ENCODE measurements at places on chromosomes 4 and X. TPM values are rescaled to one million over a fixed set of nuclear protein-coding genes. Genes with fewer than 3 reads are reported as not detected.
A peak's percentile ranks its signal among the peaks of the same experiment; 100 is the strongest.

SH2D1A gene
- 0.16 TPM for polyA plus RNA-seq

CLDN34 gene
- polyA plus RNA-seq, result not detected

SULT1E1 gene
- polyA plus RNA-seq, result 0.11 TPM

C4orf36 gene
- polyA plus RNA-seq, result 0.18 TPM

SLC10A4 gene
- 0.09 TPM for polyA plus RNA-seq

MMRN1 gene
- 3.8 TPM for polyA plus RNA-seq

UGDH gene
- 5.1 TPM for polyA plus RNA-seq

NAA11 gene
- not detected for polyA plus RNA-seq

FAM47A gene
- not detected for polyA plus RNA-seq

SSX4 gene
- not detected for polyA plus RNA-seq

DNA sequence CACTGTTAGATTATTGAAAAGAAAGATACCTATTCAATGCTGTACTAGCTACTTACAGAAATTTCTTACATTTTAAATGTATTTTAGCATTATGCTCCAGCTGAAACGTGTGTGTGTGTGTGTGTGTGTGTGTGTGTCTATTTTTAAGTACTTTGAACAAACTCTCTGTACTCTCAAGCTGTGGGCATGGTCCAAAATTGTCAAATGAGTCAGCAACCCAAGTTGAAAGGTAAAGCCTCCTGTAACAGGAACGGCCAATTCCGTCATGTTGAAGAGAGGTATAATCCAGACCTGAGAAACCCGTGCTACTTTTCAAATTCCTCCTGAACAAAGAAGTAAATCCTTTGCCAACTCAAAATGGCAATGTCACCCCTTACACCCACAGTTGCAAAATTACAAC, 20.5 kb downstream of the MAOB start:
- no peak for DNase-seq

GRCh38 chr4:110055158-110055768, 142.6 kb downstream of the EGF start:
- DNase-seq, result no peak

- DNase-seq, result no peak
Measured at GRCh38 chrX:132704769-132705168, 215.9 kb upstream of the MBNL3 start.

DNA sequence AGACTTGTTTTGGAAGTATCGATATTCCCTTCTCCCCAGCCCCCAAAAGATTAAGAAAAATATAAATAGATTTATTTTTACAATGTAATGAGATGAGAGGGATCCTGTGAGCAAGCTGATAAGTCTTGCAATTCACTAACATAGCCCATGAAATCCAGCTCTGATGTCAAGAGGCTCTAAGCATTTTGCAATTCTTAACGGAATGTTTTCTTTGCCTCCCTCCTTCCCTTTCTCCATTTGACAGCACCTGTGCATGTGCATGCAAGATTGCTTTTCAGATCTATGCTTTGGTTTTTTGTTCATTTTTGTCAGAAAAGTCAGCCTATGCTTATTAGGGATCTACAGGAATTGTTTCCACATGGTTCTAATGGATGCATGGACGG, 169.9 kb downstream of the SLIT2 start:
- no peak for DNase-seq

GRCh38 chrX:24482823-24483415, 17.8 kb downstream of the PDK3 start:
- no peak for DNase-seq

- no peak for DNase-seq
Measured at GRCh38 chr4:33071535-33071934, 2351.4 kb downstream of the PCDH7 start.

DNA sequence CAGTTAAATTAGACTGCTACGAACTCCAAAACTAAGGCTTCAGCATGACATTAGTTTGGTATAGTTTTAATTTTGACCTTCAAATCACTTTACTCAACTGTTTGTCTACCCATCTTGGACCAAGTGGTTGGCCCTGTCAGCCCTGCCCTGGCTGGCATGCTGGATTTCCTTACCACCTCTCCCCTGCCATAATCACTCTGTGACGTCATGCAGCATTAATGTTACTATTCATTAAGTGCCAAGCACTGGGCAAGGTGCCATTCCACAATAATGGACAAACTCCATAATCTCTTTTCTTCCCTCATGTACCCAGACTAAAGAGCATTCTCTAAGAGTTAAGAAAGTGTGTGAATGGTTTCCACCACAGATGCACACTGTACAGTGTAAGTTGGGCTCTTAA, 277.0 kb upstream of the INTU start:
- peak; percentile 31 for DNase-seq

GRCh38 chr4:108527723-108528122, 92.7 kb upstream of the RPL34 start:
- no peak for DNase-seq

DNA sequence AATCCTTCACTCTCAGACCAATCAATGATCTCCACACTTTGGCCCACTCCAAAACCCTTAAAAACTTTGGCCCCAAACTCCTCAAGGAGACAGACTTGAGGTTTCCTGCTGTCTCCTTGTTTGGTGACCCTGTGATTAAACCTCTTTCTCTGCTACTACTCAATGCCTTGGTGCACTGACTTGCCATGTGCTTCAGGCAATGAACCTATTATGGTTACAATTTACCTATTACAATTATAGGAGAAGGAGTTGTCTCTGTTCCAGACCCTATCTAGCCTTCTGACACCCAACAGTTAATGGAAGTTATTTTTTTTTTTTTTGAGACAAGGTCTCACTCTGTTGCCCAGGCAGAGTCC, 263.1 kb downstream of the STIM2 start:
- no peak for DNase-seq

DNA sequence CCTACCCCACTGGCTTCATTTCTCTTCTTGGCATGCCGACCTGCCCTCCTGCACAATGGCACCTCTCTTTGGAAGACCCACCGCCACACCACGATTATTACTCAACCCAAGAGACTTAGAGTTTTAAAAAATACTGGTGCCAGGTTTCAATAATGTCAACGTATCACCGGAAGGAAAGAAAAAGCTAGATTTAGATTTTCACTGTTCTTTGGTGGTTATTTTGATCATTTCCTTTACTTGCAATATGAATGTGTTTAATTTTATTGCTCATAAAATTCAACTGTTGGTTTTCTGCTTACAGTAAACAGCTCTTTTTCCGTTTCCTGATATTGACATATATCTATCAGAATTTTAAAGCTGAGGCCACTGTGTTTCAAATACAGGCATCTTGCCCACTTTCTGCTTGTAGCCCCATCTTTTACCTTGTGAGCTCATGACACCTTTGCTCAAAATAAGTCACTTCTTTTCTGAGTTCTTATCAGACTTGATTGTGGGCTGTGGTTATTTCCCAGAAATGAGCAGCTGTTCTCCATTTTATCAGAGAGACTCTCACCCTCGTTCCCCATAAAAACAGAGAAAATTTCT, 439.1 kb downstream of the INPP4B start:
- DNase-seq, result no peak

- DNase-seq, result no peak
Measured at GRCh38 chr4:118916691-118917289, 28.1 kb downstream of the SYNPO2 start.

DNA sequence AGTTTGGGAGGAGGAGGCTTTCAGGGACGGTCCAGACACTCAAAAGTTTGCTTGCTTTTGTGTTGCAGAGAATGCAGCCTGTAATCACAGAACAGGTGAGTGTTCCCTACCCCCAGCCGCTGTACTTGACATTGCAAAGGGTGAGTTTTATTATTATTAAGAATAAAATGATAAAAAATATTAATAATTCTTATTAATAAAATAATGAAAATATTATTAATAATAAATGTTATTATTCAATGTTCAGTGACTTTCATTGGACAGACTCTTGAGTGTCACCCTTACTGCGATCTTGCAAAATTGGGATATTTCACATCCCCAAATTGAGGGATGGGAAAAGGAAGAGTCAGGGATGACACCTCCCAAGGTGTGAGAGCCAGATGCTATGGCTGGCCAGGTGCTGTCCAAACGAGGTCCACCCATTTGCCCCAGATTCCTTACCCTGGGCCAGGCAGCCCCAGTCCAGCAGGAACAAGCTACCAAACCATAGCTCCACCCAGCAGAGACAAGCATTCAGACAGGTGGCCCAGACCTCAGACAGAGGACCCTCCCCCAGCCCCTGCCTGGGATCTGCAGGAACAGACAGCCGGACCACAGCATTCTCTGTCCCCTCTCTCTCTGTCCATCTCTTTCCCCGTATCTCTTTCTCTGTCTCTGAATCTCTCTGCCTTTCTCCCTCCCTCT, 22.4 kb downstream of the IL3RA start:
- no peak for DNase-seq

DNA sequence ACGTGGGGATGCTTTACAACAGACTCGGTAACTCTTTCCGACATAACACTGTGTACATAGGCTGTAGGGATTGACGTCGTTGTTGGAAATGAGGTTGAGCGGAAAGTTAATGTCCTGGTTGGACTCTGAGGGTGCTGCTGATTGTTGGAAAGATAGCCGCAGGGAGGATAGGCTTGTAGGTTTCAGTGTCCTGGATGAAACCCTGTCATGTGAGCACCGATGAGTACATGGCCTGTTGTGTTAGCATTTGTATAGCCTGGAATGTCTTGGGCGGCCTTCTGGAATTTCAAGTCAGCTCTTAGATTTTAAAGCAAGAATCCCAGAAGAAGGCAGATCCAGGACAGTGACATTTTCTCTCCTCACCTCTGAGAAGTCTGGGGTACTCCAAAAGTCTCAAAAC, 63.3 kb downstream of the TBC1D14 start:
- DNase-seq, result no peak

GRCh38 chr4:47729131-47729680, 108.7 kb downstream of the CORIN start:
- no peak for DNase-seq

GRCh38 chr4:7831330-7831729, 108.3 kb downstream of the AFAP1 start:
- no peak for DNase-seq

GRCh38 chrX:103878466-103879122, 46.5 kb upstream of the RAB9B start:
- peak; percentile 12 for DNase-seq

- no peak for DNase-seq
Measured at GRCh38 chrX:148930206-148930729, 429.9 kb downstream of the AFF2 start.

DNA sequence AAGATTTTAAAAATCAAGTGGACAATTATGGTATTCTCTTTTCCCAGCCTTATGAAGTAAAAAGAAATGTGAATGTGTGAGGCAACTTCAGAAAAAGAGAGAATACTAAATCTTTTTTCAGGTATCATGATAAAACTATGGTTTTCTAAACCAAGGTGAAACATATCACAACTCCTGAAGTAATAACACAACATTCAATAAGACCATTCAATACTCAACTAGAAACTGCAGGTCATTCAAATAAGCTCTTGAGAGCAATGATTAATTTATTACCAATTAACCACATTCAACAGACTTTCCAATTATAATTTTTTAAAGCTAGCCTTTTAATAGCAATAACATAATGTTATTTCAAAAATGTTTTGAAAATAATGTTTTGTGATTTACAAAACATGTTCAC, 35.8 kb downstream of the SLC10A7 start:
- no peak for DNase-seq

- DNase-seq, result no peak
Measured at GRCh38 chrX:150572206-150572605, 3.8 kb downstream of the MTM1 start.

DNA sequence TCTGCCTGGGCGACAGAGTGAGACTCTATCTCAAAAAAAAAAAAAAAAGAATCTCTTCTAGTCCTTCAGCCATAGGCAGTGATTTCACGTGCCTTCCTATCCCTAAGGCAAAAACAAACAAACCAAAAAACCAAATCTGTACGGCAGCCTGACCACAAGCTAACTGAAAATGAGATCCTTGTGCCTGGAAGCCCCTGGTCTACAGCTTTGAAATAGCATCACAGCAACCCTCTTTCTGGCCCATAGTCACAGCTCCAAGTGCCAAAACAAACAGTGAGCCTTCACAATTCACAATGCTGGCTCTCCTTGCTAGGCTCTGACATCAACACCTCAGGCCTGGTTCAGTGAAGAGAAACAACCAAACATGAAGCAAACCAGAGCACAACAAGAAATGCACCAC, 46.1 kb downstream of the TMEM150C start:
- peak; percentile 69 for DNase-seq

- no peak for DNase-seq
Measured at GRCh38 chr4:183288955-183289354, 31.1 kb downstream of the CLDN22 start.

GRCh38 chr4:138095378-138095777, 146.8 kb downstream of the SLC7A11 start:
- DNase-seq, result no peak

GRCh38 chr4:129747756-129748155, 651.8 kb downstream of the C4orf33 start:
- no peak for DNase-seq

DNA sequence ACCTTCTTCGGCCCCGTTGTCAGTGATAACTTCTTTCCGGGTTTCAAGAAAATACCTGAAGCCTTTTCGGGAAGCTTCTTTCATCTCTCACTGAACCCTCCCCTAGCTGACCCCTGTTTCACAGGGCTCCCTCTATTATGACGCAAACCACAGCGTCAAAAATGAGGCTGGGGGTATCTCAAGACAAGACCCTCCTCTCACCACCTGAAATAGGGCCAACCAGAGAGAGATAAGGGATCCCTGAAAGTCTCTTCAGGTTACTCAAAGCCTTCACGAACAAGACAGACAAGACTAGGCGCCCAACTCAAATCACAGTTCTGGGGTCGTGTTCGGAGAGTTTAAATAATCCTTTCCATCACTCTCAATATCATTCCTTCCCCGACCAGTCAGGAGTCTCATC, 1.2 kb downstream of the PHF8 start:
- DNase-seq, result no peak

- DNase-seq, result no peak
Measured at GRCh38 chrX:23497919-23498318, 163.3 kb downstream of the PTCHD1 start.

DNA sequence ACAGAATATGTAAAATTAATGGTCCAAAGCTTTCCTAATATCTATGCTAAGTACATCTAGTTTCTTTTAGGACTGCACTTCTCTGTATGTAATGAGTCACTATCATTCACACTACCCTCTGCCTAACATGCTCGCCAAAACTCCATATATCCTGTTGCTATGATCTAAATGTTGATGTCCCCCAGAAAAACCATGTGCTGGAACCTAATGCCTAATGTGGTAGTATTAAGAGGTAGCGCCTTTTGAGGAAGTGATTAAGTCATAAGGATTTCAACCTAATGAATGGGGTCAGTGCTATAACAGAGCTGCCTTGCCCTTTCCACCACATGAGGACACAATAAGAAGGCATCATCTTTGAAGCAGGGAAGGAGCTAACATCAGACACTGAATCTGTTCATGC, 34.9 kb upstream of the NFKB1 start:
- no peak for DNase-seq

All from right cardiac atrium (tissue), 5 donors.